ENCODE measurements at places on chromosomes 3 and 15.

DNA sequence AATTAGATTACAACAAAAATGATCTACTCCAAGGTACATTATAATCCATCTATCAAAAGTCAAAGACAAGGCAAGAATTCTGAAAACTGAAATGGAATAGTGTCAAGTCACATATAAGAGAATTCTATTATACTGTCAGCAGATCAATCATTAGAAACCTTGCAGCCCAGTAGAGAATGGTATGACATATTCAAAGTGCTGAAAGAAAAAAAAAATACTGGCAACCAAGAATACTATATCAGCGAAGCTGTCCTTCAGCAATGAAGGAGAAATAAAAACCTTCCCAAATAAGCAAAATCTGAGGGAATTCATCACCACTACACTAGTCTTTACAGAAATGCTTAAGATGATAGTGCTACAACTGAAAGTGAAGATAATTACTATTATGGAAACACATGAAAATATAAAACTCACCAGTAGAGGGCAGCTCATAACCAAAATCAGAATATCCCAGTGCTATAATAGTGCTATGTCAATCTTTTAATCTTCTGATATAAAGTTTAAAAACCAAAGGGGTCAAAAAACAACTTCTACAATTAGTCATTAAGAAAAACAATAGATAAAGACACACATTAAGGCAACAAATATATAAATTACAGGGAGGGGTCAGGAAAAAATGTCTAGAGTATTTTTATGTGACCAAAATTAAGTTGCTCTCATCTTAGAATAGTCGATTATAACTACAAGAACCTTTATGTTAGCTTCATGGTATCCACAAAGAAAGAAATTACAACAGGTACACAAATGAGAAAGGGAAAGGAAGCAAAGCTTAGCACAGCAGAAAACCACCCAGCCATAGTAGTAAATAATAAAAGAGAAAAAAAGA, 190.7 kb upstream of the CNTN6 start:
- no peak for DNase-seq

- DNase-seq = no peak
These were observed 51.8 kb downstream of the TMEM108 start for GRCh38 chr3:133089906-133090485.

GRCh38 chr3:184672335-184672734, 39.5 kb downstream of the MAGEF1 start:
- no peak for DNase-seq

DNA sequence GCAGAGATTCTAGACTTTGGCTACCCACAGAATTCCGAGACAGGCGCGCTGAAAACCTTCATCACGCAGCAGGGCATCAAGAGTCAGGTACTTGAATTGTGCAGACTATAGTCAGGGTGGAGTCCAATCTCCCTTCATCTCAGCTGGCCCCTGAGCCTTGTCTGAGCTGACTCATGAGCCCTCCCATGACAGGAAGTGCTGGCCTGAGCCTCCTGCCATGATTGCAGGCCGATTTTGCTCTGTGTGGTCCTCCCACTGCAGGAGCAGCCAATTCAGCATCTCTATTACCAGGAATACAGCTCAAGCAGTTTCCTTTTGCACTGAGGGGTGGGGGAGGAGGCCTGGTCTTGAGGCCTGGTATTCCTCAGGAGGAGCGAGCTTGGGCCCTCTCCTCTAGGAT, 5.5 kb downstream of the AP2M1 start:
- DNase-seq = no peak

DNA sequence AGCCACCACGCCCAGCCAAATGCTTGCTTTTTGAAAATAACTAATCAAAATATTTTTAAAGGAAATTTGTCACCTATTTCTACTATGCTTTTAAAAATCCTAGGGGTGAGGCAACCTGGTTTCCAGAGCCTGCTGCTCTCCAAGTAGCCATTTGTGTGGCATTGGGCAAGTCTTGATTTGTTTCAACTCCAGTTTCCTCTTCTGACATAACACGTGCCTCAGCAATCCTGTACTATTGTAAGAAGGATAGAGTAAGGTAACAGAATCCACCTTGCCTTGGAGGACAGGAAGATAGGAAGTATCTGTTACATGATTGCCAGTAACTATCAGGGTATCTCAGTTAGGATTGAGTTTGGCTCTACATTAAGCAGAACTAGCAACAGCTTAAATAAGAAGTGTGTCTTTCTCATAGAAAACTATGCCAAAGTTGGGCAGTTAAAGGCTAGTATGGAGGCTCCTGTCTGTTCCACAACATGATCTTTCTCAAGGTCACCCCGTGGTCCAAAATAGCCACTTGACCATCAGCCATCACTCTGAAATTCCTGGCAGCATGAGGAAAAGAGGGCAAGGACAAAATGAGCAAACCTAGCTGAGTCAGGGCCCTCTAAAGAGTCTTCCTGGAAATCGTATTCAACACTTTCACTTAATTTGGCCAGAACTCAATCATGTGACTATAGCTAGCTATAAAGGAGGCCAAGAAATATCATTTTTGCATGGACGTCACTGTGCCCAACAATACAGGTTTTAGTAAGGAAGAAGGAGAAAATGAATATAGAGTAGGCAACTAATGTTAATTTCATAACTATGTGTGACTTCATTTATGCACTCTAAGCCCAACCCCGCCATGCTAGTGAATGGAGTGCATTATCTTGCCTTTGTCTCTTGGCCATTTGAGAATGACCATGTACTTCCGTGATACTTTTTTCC, 66.1 kb downstream of the HMG20A start:
- no peak for DNase-seq

GRCh38 chr3:172156586-172156955, 117.2 kb downstream of the FNDC3B start:
- no peak for DNase-seq

Data from urinary bladder (tissue), 4 donors.